Chondrocyte (in vitro differentiated cells): ENCODE measurements at places on chromosomes 3 and 15. TPM values are rescaled to one million over a fixed set of nuclear protein-coding genes. Genes with fewer than 3 reads are reported as not detected.

DNA sequence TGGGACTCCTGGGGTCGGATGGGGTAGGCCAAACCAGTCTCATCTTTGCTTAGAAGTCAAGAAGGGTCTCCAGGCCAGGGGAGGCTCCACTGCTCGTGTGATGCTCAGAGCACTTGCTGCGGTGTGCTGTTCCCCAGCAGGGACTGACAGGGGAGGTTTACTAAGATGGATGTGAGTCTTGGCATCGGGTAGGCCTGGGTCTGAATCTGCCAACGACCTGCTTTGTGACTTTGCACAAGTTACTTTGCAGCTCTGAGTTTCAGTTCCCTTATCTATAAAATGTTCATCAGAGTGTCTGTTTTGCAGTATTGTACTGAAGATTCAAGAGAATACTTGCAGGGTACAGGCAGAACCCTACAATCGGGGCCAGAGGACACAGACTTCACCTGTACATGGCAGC, 17.3 kb upstream of the CDCP1 start:
- DNase-seq: no peak

ANKUB1 gene
- total RNA-seq: not detected in 3 replicates

GRCh38 chr3:69888040-69888942, 111.2 kb upstream of the SAMMSON start:
- DNase-seq: no peak

SLC28A2 gene
- total RNA-seq: not detected in 3 replicates
